CMK (cell line): ENCODE measurements at places on chromosomes 7 and 10.
A peak's percentile ranks its signal among the peaks of the same experiment; 100 is the strongest.

DNA sequence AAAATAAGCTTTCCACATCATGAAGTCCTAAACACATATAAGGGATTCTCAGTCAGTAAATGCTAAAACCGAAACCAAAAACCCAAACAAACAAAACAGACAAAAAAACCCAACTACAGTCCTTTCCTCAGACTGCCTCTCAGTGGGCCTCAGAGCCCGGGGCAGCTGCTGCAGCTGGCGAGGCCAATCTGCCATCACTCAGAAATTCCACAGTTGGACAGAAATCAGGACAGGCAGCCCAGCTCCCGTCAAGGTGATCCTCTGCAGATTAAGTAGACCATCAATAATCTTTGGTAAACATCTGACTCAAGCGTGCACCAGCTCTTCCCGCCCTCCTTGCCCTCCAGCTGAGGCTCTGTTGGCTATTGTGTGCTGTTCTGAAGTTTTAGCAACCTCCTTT is 142.2 kb downstream of the ATXN7L1 start:
- DNase-seq = no peak

GRCh38 chr10:100346765-100347567 is at the start of gene SCD:
TSS of gene SCD (plus strand) at chr10:100347233. CDS start at chr10:100347505, 272 bp downstream.
- peak; percentile 95 for DNase-seq

- peak; percentile 15 for DNase-seq
These were observed 198.2 kb downstream of the MLLT10 start for GRCh38 chr10:21732067-21732772.

DNA sequence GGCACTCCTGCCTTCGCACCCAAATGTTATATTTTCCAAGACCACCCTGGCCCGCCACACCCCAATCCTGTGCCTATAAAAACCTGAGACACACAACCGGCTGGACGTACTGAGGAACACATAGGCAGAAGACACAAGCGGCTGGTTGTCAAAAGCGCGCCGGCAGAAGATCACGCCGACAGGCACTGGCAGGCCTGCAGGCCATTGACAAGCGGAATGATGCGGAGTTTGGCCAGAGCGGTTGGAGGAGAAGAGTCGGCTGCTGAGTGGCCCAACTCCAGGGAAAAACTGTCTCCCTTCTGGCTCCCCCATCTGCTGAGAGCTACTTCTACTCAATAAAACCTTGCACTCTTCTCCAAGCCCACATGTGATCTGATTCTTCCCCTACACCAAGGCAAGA is 39.7 kb upstream of the SAMD8 start:
- no peak for DNase-seq

DNA sequence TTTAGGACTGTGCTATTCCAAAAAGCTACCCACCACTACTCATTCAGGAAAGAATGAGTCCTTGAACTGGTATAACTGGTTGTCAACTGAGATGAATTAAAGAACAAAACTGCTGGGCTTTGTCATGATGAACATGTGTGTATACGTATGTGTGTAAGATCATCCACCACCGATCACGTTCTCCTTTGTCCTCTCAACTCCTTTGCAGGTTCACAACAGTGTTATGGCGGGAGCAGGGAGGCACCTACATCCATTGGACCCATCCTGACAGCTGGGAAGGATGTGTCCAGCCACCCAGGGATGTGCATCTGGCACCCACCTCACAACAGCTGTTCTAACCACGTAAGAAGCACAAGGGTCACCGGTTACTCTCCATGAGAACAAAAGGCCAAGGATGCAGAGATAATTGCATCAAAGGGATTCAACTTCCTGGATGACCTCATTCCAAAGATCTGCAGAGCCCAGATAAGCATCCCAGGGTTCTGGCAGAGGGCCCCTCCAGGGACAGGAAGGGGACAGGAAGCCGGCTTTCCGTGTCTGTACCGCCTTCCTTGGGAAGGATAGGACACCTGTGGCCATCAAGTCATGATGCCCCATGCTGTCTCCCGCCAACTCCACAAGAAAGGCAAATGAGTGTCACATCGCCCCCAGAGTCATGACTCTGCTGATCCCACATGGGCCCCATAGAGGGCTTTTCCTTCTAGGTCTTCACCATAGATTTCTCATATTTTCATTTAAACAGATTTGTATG is 66.1 kb downstream of the STEAP1B start:
- DNase-seq = no peak

DNA sequence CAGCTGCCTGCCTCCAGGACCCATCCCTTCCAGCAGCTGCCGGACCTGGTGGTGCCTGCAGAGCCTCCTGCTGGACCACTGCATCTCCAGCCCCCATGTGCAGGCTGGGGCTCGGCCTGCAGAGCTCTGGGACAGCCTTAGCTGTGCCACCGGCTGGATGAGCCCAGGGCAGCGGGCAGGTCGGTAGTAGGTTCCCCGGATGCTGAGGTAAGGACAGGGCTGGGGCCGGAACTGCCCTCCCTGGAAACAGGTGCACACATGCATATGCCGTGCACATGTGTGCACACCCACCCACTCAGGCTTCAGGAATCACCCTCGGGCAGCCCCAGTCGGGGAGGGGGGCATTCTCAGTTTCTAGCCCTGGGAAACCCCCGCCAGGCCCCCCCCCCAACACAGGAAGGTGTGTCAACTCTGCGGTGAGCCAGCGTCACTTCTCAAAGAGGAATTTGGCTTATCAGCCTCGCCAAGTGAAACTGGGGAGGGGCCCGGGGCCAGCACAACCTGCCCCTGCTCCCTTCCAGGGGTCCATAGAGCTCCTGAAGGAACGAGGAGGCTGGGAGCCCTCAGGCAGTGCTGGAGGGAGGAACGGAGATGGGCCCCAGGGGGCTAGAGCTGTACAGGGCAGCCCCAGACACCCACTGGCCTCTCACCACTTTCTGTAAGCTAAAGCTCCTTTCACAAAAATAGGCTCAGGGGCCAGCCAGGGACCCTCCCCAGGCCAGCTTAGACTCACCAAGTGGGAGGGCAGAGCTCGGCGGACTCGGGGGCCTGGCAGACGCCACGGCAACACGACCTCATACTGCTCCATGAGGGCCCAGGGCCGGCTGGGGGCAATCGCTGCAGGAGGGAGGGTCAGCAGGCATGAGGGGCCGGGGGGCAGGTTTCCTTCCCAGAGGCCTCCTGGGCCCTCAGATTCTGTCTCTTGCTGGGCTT is 1.7 kb downstream of the ADAM8 start:
- no peak for DNase-seq

DNA sequence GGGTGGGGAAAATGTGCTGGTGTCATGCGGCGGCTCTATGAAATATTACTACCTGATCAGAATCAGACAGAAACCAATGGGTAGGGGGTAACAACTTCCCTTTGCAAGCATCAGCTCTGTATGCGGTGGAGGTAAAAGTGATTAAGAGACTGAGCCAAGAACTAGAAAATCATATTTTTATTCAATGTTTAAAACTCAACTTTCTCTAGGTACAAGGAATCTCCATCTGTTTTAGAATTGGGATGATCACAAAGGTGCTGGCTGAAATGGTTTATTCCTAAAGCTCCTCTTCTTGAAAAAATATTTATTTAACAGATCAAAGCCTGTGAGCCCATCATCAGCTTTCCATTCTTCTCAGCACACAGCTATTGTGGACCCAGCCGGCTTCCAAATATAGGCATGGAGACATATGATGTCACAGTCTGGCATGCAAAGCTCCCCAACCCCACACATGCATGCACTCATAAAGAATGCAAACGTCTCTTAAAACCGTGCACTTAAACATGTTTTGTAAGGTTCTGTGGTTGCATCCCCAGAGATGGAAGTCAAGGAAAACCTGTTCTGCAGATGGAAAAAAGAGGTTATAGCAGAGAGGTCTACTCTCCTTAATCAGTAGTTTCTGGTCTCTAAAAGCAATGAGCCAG is 126.0 kb downstream of the SKIDA1 start:
- DNase-seq = no peak
